ENCODE measurements at places on chromosomes 12 and 14.

- DNase-seq: no peak
These were observed 17.0 kb downstream of the VCPKMT start for GRCh38 chr14:50099335-50099734.

- no peak for DNase-seq
These were observed 30.2 kb upstream of the FRS2 start for GRCh38 chr12:69440016-69440415.

GRCh38 chr12:67988601-67989021, 636 bp upstream of the IFNG-AS1 start:
- DNase-seq: no peak

- DNase-seq: no peak
These were observed 794.5 kb upstream of the TBX3 start for GRCh38 chr12:115478505-115478904.

DNA sequence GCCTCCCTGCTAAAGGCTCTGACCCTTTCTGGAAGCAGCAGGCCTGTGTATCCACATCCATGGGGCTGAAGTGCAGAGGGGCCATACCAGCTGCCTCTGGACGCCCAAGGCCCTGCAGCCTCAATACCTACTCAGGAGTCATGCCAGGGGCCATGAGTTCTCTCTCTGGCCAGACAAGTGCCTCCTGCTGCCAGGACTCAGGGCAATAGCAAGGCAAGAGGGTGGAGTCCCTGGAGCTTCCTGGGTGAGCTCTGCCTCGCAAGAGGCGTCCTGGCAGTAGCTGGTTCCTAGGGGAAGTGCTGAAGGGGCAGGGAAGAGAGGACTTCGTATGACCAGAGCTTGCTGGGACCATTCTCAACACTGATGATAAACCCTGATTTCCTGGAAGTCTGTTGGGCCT, 10.9 kb upstream of the ENDOU start:
- DNase-seq: no peak

DNA sequence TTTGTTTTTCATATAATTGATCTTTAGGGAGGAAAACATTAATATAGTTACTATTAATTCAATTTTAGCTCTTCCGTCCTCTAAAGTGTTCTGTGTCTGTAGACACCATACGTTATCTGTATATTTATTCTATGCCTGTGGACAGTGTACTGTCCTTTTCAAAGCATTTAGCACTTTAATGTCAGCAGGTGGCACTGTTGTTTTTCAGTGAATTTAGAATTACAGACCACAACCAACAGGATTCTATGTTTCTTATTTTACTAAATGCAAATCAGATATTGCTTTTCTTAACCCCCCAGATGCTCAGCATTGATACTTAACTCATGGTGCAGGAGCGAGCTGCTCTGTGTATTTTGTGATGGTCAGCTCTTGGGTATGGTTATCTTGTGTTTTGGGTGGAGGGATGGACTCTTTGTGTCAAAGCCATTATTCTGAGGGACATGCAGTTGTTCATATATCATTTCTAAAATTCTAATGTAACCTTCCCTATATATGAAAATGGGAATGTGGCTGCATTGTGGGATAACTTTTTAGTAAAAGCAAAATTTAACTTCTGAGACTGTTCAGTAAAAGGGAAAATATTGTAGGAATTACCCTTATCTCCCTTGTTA, 65.2 kb downstream of the PAPOLA start:
- DNase-seq: no peak

DNA sequence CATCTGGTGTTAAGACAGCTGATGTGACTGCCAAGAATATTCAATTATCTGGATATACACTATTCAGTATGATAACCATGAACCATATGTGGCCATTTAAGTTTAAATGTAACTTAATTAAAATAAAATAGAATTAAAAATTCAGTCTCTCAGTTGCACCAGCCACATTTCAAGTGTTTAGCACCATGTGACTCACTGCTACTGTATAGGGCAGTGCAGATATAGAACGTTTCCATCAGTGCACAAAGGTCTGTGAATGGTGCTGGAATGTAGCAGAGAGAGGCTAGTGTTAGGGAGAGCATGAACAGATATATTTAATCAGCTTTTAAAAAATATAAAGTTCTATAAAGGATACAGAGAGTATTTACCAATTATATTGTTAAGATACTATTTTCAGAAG, 28.7 kb downstream of the ARID4A start:
- DNase-seq: no peak

- no peak for DNase-seq
These were observed 306.0 kb downstream of the NELL2 start for GRCh38 chr12:44570036-44570583.

DNA sequence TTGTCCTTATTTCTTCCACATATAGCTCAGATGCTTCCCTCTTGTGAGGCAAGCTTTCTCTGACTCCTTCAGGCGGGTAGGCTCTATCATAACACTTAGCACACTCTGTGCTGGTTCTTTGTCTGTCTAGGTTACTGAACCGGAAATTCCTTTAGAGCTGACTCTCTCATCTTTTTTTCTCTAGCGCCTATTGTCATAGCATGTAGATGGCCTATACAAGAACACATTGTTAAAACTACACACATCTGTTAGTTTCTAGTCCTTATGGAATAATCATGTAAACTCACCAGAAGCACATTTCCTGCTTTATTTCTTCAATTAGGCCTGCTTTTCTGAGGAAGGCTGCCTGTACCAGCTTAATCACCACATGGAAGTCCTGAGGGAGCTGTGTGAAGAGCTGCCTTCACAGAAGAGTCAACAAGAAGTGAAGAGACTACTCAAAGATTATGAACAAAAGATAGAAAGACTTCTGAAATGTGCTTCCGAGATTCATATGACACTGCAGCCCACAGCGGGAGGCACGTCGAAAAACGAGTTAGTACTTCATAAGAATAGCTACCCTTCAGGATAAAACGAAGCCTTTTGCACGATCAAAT, 143.9 kb downstream of the SYNE2 start:
- DNase-seq: no peak

DNA sequence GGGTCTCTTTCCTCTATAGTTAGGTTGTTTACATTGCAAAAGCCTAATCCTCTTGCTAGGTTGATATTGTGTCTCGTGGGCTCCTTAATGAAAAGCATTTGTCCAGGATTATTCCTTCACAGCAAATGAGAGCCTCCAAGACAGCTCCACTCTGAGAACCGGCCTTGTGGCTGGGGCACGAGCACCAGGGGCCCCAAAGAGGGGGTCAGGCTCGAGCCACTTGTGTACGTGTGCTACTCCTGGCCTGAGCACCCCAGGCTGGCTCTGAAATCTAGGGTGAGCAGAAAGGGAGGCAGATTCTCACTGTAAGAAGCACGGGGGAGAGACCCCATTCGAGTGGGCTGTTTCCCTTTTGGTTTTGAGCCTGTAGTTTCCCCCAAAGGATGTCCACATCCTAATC, 45.0 kb upstream of the FZD10 start:
- DNase-seq: peak; percentile 52

DNA sequence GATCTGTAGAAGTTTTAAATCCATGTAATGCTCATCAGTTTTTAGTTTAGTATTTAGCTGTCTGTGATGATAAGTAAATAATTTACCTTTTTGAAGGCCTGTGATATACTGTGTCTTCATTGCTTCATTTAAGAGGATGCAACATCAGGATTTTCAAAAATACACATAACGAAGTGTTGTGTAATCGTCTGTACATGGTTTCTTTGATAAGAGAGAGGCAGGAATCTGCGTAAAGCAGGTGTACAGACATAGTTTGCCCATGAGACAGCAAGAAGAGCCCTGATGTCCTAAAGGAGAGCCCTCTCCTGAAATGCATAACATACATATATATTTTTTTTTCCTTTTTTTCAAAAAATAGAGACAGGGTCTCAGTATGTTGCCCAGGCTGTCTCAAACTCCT, 44.8 kb downstream of the RASSF3 start:
- DNase-seq: no peak

DNA sequence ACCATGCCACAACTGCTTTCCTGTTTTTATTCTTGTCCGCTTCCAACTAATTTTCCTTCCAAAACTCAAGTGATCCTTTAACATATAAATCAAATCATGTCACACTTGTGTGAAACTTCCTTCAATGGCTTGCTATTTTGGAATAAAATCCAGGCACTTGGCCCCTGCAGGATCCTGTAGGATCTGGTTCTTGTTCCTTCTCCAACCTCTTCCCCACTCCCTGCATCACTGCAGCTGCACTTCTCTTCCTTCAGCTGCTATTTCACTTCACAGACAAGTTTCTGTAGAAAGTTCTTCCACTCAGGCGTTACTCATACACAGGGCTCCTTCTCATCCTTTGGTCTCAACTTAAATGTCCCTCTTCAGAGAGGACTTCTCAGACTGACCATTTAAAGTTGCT, 239.7 kb upstream of the BTG1 start:
- no peak for DNase-seq

All from WERI-Rb-1 (cell line).